ENCODE measurements at places on chromosomes 16 and 17.

- no peak for DNase-seq
Measured at GRCh38 chr16:3756113-3756512, 38.8 kb upstream of the TRAP1 start.

DNA sequence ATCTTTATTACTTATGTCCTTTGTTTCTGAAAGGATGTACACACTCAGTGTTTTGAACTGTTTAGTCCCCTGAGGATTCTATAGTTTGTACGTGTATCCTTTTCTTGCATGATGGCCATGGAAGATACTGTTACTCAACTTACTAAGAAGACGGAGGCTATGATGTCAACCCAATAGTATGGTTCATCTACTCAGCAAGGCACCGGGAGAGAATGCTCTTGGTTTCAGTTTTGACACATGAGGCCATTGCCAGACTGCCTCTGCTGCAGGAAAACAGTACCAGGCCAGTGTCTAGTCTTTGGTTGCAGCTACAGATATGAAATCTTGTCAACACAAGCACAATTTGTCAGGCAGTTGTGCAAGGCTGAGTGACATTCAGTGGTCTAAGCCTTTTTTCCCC is 134.5 kb downstream of the MRTFB start:
- no peak for DNase-seq

- DNase-seq, result no peak
Measured at GRCh38 chr17:59941131-59941530, 23.4 kb downstream of the RNFT1 start.

DNA sequence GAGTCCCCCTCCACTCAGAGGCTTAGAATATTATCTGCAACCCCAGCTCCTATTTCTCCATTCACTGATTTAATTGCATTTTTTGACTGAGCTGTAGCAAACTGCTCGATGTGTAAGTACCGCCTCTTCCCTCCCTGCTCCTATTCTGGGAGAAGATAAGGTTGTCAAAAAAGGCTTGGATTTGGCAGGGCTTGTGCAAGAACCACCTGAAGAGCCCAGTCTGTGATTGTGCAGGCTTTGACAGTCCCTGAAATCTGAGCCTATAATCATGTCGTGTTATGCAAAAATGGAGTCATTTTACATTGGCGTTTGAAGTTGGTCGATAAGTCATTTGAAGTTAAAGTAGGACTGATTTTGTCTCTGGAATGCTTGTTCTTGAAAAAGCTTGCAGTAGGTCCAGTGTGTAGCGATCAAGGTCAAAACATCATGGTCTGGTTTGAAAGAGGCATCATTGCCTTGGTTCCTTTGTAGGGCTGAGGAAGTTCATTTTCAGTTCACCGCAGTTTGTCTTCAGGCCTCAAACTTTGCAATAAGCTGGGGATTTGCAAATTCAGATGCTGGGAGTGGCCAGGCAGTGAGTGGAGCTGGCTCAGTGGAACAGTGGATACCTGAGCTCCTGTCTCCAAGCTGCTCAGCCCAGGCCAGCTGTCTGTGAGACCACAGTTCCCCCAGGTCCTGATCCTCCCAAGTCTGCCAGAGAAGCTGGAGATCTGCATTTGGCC is 68.8 kb downstream of the KATNIP start:
- DNase-seq, result no peak

GRCh38 chr17:56571456-56571855 is 22.0 kb upstream of the NOG start:
- no peak for DNase-seq

GRCh38 chr17:29412780-29413565 is 22.8 kb downstream of the TAOK1 start:
- DNase-seq, result no peak

GRCh38 chr16:31029272-31029671 is 4.1 kb upstream of the STX4 start:
- no peak for DNase-seq

DNA sequence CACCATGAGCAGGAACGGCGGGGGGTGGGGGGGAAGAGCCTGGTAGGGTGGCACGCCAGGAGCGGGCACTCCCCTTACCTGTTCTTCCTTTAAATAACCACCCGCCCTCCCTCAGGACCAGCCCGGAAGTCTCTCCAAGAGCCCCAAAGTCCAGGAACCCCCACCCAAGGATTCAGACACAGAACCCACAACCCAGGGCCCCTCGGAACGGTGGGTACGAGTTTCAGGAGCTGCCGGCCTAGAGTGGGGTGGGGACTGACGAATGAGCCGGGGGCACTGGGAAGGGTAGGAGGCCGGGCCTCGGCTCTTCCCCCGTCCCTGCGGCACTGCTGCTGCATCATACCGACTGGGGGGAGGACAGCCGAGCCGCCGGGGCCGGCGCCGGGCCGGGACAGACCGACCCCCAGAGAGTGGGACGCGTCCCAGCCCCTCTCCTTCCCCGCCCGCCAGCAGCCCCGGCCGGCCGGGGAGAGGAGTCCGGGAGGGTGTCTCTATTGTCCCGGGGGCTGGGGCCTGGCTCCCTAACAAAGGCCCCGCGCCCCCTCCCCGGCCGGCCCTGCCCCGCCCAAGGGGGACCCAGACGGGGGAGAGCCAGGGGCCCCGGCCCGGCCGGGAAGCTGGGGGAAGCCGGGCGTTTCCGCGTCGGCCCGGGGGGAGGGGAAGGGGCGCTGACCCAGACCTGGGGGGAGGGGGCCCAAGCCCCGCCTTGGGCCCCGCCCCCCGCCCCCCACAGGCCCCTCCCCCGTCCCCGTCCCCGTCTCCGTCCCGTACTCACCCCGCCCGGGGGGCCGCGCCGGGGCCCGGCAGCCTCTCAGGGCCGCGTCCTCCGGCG is 747 bp downstream of the ATXN7L3 start:
- peak; percentile 77 for DNase-seq

- DNase-seq, result peak; percentile 34
Measured at GRCh38 chr16:81558444-81559175, 114.0 kb downstream of the CMIP start.

GRCh38 chr16:17574256-17574655 is 103.5 kb upstream of the XYLT1 start:
- DNase-seq, result no peak

DNA sequence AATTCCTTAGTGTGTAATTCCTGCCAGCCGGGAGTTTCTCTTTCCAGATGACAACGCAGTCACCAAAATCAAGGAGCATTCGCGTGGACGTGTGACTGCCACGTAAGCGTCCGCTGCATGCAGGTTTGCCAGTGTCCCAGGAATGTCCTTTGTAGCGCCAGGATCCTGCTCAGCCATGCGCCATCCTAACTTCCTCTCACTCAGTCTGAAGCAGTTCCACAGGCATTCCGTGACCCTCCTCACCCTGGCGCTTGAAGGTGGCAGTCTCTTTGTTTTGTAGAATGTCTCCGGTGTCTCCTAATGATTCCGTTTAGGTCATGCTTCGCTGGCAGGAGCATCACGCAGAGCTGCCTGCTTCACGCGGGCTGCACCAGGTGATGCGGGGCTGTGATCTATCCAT is 88.6 kb downstream of the RPTOR start:
- DNase-seq, result no peak

GRCh38 chr17:40320756-40321523 is 12.0 kb downstream of the RARA start:
- DNase-seq, result no peak

Measured in endothelial cell (in vitro differentiated cells).